ENCODE measurements at places on chromosomes 16 and 17. TPM values are rescaled to one million over a fixed set of nuclear protein-coding genes. Genes with fewer than 3 reads are reported as not detected.

- no peak for DNase-seq
- no peaks in the 10 kb centered on the region for H3K27me3 ChIP-seq
- no peak overlapping the region for H3K27ac ChIP-seq
- no peak overlapping the region for H3K4me3 ChIP-seq
- H3K36me3 ChIP-seq = no peaks in the 10 kb centered on the region
Observed at GRCh38 chr17:61063528-61063927, 336.1 kb upstream of the TBX2 start.

- no peak overlapping the region for H3K4me3 ChIP-seq
- no peak overlapping the region for H3K27ac ChIP-seq
- no peaks in the 10 kb centered on the region for H3K27me3 ChIP-seq
- H3K4me1 ChIP-seq = peaks cover 23% of the 10 kb centered on the region
Observed at GRCh38 chr17:57405491-57406072, 149.3 kb downstream of the MSI2 start.

GRCh38 chr17:61627125-61627524 lies 36.1 kb upstream of the NACA2 start:
- no peak overlapping the region for H3K27ac ChIP-seq
- no peak for DNase-seq
- H3K27me3 ChIP-seq = no peaks in the 10 kb centered on the region
- H3K4me1 ChIP-seq = no peaks in the 10 kb centered on the region
- no peaks in the 10 kb centered on the region for H3K36me3 ChIP-seq

- no peaks in the 10 kb centered on the region for H3K36me3 ChIP-seq
- no peak overlapping the region for H3K27ac ChIP-seq
- no peak overlapping the region for H3K4me3 ChIP-seq
- no peak for DNase-seq
- no peaks in the 10 kb centered on the region for H3K27me3 ChIP-seq
- no peaks in the 10 kb centered on the region for H3K4me1 ChIP-seq
Observed at GRCh38 chr16:67216612-67217490, 10.1 kb upstream of the TMEM208 start.

GRCh38 chr17:77167472-77168306 lies 26.9 kb downstream of the SEC14L1 start:
- H3K4me3 ChIP-seq = no peak overlapping the region
- no peak overlapping the region for H3K27ac ChIP-seq
- H3K4me1 ChIP-seq = peaks cover 3% of the 10 kb centered on the region
- DNase-seq = no peak

GRCh38 chr16:11610121-11610505 lies 23.4 kb upstream of the LITAF start:
- peaks cover 19% of the 10 kb centered on the region for H3K4me1 ChIP-seq
- no peak overlapping the region for H3K4me3 ChIP-seq
- no peaks in the 10 kb centered on the region for H3K36me3 ChIP-seq
- DNase-seq = no peak
- H3K27ac ChIP-seq = no peak overlapping the region

GRCh38 chr17:36682773-36683172 lies 81.4 kb downstream of the MRM1 start:
- H3K36me3 ChIP-seq = no peaks in the 10 kb centered on the region
- no peak for DNase-seq
- H3K27ac ChIP-seq = no peak overlapping the region

GRCh38 chr16:12329246-12329995 lies 352.9 kb downstream of the SNX29 start:
- H3K27ac ChIP-seq = no peak overlapping the region
- DNase-seq = no peak
- H3K4me3 ChIP-seq = no peak overlapping the region
- no peaks in the 10 kb centered on the region for H3K36me3 ChIP-seq

DNA sequence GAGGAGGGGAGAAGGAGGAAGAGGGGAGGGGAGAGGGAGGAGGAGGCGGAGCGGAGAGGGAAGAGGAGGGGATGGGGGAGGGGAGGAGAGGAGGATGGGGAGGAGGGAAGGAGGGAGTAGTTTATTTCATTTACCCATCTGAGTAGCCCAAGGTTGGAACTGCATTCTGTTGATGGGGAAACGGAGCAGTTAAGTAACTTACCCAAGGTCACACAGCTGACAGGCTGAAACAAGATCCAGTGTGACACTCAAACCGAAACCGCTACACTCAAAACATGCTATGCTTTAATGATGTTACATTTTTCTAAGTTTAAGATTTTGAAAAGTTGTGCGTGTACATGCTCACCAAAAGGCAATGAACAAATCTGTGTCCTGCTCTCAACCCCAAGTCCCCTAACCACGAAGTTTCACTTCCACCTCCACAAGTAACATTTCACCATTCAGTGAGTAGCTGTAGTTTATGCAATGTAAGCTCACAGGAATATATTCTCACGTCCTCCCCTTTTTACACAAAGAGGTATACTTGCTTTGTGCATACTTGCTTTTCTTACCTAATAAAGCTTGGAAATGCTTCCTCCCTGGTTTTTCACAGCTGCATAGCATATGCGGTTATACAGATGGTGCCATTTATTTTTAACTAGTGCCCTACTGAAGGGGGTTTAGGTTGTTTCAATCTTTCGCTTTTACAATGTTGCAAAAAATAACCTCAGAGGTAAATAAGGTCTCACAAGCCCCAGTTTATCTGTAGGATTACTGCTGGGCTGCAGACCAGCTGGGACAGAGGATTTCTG lies 275.3 kb downstream of the PARN start:
- H3K4me3 ChIP-seq = no peak overlapping the region
- no peaks in the 10 kb centered on the region for H3K4me1 ChIP-seq
- DNase-seq = no peak
- no peaks in the 10 kb centered on the region for H3K27me3 ChIP-seq

- no peaks in the 10 kb centered on the region for H3K4me1 ChIP-seq
- DNase-seq = peak; percentile 38
- H3K27ac ChIP-seq = peak overlapping the region; percentile 63
- H3K4me3 ChIP-seq = no peak overlapping the region
- no peaks in the 10 kb centered on the region for H3K36me3 ChIP-seq
- H3K27me3 ChIP-seq = no peaks in the 10 kb centered on the region
Observed at GRCh38 chr17:50212121-50212843, 10.9 kb upstream of the COL1A1 start.

GRCh38 chr17:49353607-49354006 lies 8.4 kb downstream of the ZNF652 start:
- no peaks in the 10 kb centered on the region for H3K27me3 ChIP-seq
- H3K36me3 ChIP-seq = no peaks in the 10 kb centered on the region
- no peak overlapping the region for H3K4me3 ChIP-seq
- H3K27ac ChIP-seq = no peak overlapping the region
- no peaks in the 10 kb centered on the region for H3K4me1 ChIP-seq

The IGF2BP1 gene
- total RNA-seq = not detected

The KRTAP2-3 gene
- total RNA-seq = not detected

The HCRT gene
- not detected for total RNA-seq

The SPATA32 gene
- not detected for total RNA-seq

The PIK3R5 gene
- 2.5 TPM for total RNA-seq

The NOL11 gene
- 27.8 TPM for total RNA-seq

The KRTAP4-9 gene
- total RNA-seq = not detected

The COA3 gene
- 219 TPM for total RNA-seq

The CLDN9 gene
- 0.35 TPM for total RNA-seq

All from colonic mucosa (tissue), 4 donors.